ENCODE measurements at places on chromosomes 1 and 21.

DNA sequence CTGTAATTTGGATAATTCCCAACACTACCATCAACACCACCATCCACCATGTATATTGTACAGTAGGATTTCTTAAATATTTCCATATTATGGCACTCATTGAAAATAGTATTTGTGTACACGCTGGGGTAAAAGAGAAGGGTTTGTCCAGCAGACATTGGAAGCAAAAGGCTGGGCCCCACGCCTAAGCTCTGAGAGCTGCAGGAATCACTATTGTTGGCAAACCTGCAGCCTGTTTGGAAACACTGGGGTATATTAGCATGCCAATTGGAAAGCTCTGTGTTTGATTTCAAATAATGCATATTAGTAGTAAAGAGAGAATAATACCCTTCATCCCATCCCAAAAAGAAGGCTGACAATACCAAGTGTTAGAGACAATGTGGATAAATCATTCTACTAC lies 81.5 kb upstream of the DPYD start:
- DNase-seq, result no peak

DNA sequence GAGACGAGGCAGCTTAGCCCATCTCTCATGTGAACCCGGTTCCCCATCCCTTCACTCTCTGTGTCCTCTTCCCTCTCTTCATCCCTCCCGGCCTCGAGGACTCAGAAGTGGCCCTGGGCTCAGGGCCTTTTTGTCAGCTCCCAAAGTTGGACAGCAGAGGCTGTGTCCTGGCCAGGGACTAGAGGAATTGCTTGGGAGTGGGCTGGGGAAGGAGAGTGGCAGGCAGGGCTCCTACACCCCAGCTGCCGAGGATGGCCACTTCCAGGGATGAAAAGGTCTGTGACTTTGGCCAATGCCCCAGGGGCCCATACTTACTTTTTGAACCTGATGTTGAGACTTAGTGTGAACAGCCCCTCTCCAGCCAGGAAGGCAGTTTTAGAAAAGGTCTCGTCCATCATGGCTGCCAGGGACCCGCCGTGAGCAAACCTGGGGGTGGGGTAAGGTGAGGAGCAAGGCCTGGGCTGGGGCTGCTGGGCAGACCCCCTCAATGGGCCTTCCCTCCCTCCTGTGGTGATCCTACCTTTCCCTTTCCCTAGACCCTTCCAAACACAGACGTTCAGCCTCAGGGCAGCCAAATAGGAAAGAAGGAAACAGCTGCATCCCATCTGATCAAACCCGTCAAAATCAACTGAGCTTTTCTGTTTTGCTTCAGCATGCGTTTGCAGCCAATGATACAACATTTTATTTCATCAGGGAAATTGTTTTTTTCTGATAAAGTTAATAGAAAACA lies 5.5 kb downstream of the THEM5 start:
- no peak for DNase-seq

GRCh38 chr1:181097242-181097641 lies 8.7 kb downstream of the IER5 start:
- DNase-seq, result no peak

DNA sequence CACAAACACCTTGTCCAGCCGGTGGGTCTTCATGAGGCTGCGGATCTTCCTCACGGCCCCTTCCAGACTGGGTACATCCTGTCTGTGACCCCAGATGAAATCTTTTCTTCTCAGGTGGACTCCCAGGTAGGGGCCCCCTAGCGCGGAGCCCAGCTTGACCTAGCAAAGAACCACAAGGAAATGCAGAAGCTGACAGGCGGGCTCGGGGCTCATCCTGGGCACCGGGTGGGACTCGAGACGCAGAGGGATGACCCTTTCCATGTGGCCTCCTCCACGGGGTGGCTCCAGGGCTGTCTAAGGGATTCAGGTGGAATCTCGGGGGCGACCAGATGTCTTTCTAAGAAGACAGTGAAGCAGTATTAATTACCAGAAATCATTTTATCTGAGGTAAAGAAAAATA lies 17.8 kb downstream of the POFUT2 start:
- DNase-seq, result no peak

DNA sequence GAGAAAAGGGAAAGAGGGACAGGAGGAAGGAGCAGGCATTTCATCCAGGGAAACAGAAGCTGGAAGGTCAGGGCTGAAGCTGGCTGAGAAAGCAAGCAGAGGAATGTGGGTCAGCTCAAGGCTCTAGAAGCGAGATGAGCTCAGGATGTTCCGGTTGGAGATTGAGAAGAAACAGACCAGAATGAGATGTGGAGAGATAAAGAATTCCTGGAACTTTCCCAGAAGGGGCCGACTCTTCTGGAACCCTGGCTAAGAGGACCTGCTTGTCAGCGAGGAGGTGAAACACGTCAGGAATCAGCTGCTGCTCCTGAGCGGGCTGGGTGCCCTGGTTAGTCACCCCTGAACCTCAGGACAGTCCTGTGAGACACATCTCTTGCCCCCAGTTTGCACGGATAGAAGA lies 75.9 kb downstream of the HUNK start:
- no peak for DNase-seq

GRCh38 chr21:26840912-26841311 lies 4.3 kb downstream of the ADAMTS1 start:
- DNase-seq, result no peak

DNA sequence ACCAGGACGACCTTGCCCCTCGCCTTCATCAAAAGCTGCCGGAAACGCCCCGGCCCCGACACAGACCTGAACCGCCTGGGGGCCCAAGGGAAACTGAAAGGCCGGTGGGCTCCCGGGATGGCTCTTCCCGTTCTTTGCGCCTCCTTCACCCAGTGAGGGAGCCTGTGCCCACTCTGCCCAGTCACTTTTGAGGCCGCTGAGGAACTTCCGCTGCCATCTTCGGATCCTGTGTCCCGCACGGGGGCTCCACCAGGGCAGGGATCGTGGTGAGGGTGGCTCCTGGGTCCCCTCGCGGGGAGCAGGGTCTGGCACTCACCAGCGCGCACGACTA lies 104.0 kb downstream of the PPIAL4G start:
- no peak for DNase-seq

GRCh38 chr1:211531194-211532087 lies 39.5 kb upstream of the RD3 start:
- DNase-seq, result no peak

Data from esophagus squamous epithelium (tissue), 5 donors.